ENCODE measurements at places on chromosomes 11 and 22.

DNA sequence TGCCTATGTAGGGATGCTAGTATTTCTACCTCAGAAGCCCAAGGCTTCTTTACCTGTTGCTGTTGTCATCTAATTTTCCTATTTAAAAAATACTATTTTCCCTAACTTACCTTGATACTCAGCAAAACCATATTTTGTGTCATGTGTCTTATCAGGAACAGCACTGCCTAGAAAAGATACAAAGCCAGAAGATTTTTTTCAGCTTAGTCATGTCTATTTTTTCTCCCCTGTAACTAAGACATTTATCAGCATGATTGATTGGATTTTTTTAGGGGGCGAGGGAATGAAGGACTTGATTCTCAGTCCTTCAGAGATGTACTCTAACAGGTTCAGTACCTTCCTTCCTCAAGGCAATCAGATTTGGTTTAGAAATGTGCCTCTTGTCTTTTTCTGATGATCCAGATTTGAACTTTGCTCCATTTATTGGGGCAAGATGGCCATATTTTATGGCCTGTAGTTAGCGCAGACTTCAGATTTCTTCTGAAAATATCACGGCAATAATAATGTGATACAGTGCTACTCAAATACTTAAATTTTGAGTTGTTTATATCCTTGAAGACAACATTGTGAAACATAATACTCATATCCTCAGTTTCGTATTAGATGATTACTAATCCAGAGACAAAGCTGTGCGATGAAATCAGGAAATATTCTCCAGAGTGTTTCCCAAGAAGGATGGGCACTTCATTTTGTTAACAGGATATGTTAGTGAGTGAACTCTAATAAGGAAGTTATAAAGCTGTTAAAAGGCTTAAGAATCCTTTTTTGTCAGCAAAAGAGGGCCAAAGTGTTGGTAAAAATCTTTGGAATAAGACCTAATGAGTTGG, 3.8 kb upstream of the PIK3IP1 start:
- no peak for DNase-seq

GRCh38 chr11:93229876-93230275, 32.1 kb upstream of the SLC36A4 start:
- DNase-seq, result no peak

GRCh38 chr11:12290477-12290922, 86.9 kb upstream of the PARVA start:
- DNase-seq, result no peak

DNA sequence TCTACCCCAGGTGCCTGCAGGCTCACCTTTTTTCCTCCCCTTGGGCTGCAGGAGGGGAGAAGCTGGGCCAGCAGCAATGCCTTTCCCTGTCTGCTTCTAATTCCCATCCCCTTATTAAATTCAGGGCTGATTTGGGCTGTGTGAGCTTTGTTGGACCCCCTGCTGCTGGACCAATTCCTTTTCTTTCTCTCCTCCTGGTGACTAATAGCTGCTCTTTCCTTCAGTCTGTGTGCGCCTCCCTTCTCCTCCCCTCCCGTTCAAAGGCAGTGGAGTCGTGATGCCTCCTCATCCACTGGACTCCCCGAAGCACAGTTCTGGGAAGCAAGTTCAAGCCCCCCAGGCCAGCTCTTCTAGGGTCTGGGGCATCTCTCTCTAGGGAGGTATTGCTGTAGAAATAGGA, 567.9 kb upstream of the CADM1 start:
- DNase-seq, result no peak

DNA sequence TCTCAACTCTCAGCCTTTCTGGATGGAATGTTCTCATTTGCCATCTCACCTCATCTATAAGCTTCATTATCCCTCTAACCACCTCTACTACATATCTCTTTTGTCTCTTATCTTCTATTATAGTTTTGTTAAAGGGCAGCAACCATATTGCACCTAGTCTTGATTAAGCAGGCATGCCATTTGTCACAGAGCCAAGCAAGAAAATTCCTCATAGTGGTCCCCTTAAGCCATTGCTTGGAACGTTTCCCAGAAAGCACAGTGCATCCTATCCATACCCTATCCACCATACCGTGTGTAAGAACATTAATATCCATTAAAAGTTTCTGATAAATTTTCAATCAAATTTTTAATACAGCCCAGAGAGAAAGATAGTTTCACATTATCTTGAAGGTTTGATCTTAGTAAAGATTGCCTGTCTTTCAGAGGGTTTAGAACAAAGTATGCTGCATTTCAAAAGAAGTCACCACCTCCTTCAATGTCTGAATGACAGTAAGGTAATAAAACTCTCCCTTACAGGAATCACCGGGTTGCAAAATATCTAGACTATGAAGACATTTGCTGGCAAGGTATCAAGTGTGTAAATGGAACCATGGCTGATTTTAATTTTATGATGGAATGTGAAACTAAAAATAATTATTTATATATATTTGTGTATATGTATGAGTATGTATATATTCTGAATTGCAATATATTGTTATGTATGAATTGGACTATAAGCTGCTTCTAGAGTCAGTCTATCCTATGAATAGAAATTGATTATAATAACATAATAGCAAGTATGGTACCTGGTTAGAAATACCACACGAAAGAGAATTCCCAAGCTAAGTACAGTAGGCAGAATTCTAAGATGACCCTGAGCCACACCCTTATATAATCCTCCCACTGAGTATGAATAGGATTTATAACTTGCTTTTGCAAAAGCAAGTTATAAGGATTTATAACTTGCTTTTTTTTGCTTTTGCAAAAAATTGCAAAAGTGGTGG, 1296.3 kb downstream of the LRRC4C start:
- DNase-seq, result no peak

- DNase-seq, result peak; percentile 30
Observed at GRCh38 chr11:9060700-9061111, 30.7 kb downstream of the SCUBE2 start.

DNA sequence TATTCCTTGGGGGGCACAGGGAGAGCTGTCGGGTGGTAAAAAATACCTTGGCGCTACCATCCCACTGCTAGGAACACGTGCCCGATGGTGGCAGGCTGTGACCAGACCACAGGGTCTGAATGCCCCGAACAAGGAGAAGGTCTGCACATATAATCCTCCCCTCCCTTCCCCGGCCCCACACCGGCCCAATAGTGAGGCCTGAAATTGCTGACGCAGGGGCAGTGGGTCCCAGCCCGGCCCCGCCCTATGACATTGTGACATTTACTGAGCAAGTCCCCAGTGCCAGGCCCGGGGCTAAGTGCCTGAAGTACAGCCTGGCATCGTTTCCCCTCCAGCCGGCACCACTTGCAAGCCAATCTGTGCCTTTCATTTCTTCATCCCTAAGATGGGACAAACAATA, 19.5 kb downstream of the MN1 start:
- no peak for DNase-seq

- no peak for DNase-seq
Observed at GRCh38 chr22:32958001-32958400, 100.2 kb downstream of the SYN3 start.

DNA sequence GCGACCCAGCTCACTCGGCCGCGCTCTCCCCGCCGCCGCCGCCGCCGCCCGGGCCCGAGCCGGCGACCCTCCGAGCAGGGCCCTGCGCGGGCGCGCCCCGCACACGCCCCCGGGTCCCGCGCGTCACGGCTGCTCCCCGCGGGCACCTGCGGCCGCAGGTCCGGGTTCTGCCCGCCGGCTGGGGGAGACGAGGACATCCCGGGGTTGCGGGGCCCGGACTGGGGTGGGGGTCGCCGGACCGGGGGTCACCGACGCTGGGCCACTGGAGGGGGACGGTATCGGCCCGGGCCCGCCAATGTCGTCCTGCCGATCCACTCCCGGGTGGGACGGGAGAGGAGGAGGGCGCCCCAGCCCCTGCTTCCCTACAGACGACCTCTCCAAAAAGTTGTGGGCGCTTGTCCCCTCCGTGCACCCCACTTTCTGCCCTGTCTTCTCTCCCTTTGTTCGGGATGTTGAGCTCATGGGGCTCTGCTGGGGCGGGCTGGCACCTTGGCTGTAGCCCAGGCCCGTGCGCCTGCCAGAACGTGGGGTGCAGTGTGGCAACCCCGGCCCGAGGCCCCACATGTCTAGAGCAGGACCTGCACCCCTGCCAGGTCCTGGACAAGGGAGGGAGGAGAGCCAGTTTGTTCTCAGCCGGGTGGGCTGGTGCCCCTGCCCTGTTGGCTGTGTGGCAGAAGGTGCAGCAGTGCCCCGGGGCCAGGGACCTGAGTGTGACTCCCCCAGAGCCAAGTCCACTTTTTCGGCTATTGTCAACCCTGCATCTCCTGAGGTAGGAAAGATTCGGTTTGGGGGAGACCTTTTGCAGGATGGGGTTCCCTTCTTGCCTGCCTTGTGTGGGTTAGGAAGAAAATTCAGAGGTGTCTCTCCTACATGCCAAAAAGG, 40.2 kb upstream of the CELSR1 start:
- no peak for DNase-seq

DNA sequence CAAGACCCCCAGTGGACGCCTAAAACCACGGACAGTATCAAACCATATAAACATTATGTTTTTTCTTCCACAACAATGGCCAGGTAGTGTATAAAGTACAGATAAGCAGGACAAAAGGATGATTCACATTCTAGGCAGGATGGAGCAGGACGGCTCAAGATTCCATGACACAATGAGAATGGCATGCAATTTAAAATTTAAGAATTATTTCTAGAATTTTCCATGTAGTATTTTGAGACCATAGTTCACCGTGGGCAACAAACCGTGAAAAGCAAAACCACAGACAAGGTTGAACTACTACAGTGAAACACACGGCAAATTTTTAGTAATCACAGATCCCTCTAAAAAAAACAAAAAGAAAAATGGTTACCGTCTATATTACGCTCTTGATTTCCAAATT, 7.5 kb downstream of the NARS2 start:
- DNase-seq, result no peak

DNA sequence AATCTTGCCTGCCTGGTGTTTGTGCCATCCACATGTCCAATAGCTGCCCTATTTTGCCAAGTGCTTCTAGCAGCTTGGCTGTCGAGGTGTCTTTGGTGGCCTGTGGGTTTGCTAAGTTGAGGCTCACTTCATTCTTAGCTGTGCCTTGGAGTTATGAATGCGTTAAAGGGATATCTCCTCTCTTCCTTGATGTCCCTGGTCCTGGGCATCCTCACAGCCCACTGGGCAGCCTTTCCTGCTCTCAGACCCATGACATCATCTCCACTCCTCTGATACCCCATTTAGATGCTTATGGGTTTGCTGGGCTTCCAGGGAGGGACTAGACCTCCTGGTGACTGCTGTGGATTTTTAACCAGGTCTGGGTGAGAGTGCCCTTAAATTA, 1.3 kb downstream of the LDLRAD3 start:
- no peak for DNase-seq

DNA sequence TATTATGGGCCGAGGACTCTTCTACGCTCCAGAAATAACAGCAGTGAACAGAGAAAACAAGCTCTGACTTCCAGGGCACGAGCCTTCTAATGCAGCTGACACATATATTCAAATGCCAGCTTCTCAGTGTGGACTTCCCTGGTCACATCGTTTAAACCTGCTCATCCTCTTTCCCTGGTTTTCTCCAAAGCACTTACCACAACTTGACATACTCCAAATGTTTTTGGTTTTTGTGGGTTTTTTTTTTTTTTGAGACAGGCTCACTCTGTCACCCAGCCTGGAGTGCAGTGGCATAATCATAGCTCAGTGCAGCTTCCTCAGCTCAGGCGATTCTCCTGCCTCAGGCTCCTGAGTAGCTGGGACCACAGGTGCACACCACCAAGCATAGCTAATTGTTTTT, 105.5 kb downstream of the MICAL3 start:
- DNase-seq, result no peak

GRCh38 chr11:111259896-111260295, 14.4 kb downstream of the POU2AF2 start:
- DNase-seq, result no peak

GRCh38 chr11:118792570-118793124, 1.7 kb upstream of the DDX6 start:
- peak; percentile 87 for DNase-seq

- no peak for DNase-seq
Observed at GRCh38 chr11:95147364-95147905, 57.8 kb downstream of the ENDOD1 start.

DNA sequence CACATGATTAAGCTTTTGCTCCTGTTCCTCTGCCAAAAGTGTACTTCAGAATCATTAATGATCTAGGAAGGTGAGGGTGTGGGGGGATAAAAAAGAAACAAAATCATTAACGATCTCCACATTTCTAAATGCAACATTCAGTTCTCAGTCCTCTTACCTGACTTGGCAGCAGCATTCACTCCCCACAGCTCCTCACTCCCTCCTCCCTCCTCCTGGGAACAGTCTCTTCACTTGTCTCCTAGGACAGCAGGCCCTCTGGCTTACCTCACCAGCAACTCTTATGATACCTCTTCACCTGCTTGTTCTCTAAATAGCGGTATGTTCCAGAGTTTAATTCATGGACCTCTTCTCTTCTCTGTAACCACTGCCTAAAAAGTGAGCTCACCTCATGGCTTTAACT, 56.5 kb upstream of the APOA1 start:
- no peak for DNase-seq

- DNase-seq, result no peak
Observed at GRCh38 chr11:57213342-57214097, 23.5 kb downstream of the APLNR start.

- DNase-seq, result no peak
Observed at GRCh38 chr11:19351426-19351825, 110.7 kb upstream of the E2F8 start.

DNA sequence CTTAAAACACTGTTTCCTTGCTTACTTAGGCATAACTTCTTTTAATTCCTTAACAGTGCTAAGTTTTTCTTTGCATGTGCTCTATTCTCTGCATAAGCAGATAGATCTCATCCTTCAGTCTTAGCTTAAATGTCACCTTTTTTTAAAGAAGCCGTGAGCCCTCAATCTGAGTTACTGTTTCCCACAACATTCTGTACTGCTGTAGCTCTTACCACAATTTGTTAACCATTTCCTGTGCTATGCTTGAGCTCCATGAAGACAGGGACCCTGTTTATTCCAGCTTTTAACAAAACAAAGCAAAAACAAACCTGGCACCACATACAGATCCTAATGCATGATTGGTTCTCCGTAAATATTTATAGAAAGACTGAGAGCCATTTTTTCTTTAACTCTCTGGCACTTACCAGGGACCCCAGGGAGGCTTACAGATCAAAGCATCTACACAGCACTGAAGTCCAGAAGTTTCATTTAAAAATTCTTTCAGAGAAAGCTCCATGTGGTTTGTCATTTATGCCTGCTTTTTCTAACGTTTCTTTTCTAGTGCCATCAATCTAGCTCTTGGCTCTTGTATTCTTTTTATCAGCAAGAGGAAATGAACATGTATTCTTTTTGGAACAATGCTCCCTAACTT, 74.9 kb downstream of the DYNC2H1 start:
- DNase-seq, result no peak

- no peak for DNase-seq
Observed at GRCh38 chr11:32428665-32429303, 6.6 kb downstream of the WT1 start.

Data from CD4-positive, alpha-beta T cell treated with Interleukin-4 for 1 hour (primary cell).